ENCODE measurements at places on chromosomes 4 and X.

DNA sequence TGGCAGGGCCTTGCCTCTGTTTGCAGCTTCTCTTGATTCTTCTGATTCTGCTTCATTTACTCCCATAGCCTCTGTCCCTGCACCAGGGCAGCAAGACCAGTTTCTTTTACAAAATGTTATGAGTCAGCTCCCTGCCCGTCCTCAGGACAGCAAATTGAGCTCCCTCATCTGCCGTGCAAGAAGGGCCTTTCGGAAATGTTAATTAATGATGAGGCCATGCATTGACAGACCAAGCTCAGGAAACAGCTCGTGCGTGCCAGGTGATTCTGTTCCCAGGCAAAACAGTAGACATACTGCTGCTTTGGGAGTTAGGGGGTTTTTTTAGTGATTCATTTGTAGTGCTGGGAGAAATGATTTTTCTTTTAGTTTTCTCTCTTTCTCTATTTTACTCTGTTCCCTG is 231.7 kb downstream of the FBXW7 start:
- no peak for DNase-seq

DNA sequence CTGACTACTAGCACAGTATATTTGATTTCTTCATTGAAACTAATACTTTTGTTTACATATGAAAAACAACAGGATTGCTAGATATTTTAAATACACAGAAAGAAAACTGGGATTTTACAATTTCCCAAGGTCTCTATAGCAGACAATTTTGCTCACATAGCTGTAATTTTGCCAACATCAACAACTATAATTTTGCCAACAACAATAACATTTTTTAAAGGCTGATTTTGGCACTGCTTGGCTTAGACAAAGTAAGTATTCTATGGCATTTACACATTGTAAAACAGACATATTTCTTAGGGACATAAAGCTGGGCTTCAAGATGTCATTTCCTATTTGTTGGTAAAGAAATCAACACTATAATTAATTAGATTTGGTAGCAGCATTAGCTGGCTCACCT is 922.1 kb downstream of the RAB28 start:
- no peak for DNase-seq

GRCh38 chr4:34814266-34814665 is 1430.0 kb downstream of the ARAP2 start:
- DNase-seq, result no peak

DNA sequence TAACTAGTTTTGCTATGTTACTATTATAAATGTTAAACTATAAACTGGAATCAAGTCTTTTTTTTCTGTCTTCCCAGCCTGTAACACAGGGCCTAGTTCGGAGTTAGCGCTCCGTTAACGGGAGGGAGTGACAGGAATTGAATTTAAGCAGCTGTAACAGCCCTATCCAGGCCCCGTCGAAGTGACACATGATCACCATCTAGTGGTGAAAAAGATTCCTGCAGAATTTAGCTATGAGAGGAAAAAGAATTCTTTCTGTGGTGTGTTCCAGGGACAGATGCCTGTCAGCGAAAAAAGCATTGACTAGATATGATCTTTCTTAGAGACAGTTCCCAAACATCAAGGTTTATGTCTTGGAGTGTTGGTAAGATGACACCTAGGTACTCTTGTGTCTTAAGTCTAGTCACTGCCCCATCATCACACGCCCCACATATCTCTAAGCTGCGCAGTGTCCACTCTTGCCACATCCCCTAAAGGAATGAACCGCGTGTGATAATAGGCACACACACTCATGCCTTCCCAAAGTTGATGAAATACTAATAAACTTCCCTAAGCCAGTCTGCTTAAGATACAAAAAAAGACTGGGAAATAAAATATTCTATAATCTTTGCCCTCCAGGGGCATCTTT is 2.1 kb downstream of the GAB3 start:
- peak; percentile 3 for DNase-seq

DNA sequence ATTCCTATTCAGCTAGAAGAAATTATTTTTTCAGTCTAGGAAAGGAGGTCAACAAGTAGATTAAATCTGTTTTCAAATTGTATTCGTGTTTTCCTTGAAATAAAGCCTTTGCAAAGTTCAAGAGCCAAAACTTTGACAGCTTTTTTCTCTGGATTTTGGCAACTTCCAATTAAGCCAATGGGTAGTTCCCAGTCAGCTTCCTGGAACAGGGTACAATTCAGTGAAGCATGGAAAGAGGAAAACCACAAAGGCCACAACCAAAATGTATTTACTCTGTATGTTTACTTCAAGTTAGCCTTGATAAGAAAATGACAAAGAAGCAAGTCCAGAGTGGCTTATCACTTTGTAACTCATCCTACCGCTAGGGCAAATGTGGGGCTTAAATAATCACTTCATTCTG is 188.6 kb downstream of the COMMD8 start:
- no peak for DNase-seq

- no peak for DNase-seq
Observed at GRCh38 chr4:173264684-173265185, 69.4 kb downstream of the HMGB2 start.

- no peak for DNase-seq
Observed at GRCh38 chr4:38275331-38276100, 315.3 kb downstream of the PTTG2 start.

GRCh38 chrX:124737771-124738170 is 391.4 kb downstream of the SH2D1A start:
- DNase-seq, result no peak

GRCh38 chr4:55554453-55555030 is 7.8 kb upstream of the CLOCK start:
- DNase-seq, result no peak

All from nucleus accumbens (tissue), 56 donors.